Glomerular endothelial cell (primary cell): ENCODE measurements at places on chromosomes 3 and 15.
A peak's percentile ranks its signal among the peaks of the same experiment; 100 is the strongest.

DNA sequence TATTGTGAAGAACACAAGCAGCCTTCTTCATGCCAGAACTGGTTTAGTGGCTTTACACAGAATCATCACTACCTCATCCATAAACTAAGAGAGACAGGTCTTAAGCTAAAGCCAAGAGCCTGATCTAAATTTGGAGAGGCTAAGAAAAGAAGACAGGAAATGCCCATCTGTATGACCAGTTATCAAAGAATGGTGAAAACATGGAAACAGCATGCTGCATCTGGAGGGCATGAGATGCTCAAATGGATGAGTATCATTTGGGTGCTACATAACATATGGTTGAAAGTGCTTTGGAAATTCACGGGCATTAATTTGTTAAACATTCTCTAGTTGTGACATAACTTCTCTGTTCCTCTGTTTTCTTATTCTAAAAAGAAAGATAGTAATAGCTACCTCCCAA, 112.5 kb downstream of the CPNE4 start:
- no peak for DNase-seq

DNA sequence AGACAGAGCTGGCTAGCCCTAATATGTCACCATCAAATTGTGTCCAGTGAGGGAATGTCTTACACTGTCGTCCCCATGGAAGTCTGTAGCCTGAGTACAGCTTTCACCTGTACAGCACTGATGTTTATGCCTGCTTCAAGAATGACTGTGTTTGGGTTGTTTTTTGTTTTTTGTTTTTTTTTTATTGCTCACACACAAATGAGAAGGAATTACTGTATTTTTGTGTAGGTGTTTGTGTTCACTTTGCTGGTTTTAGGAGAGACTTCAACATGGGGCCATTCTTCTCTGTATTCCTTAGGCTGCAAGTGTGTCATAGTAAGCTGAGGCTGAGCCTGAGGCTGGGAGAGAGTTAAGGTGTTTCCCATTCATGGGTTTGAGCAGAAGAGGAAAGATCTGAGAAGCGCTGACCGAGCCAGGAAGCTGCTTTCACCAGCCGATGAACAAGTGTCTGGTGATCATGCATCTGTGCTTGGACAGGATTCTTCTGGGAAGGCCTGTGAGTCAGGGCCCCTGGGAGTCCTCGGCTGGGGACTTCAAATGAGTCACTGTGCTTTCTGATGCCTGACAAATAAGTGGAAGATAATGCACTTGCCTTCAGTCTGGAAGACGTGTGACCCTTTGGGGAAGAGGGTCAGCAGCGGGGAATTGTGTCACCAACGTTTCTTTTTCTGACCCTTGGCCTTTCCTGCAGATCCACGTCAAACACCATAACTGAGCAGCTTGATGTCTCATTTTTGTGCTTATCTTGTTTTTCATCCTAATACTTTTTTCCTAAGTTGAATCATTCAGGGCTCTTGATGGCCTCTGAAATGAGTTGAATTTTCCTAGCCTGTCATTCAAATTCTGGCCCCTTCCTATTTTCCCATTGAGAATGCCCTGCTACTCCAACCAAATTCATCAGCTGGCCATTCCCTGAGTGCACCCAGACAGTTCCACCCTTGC, 36.7 kb upstream of the ZBTB38 start:
- peak; percentile 57 for DNase-seq

DNA sequence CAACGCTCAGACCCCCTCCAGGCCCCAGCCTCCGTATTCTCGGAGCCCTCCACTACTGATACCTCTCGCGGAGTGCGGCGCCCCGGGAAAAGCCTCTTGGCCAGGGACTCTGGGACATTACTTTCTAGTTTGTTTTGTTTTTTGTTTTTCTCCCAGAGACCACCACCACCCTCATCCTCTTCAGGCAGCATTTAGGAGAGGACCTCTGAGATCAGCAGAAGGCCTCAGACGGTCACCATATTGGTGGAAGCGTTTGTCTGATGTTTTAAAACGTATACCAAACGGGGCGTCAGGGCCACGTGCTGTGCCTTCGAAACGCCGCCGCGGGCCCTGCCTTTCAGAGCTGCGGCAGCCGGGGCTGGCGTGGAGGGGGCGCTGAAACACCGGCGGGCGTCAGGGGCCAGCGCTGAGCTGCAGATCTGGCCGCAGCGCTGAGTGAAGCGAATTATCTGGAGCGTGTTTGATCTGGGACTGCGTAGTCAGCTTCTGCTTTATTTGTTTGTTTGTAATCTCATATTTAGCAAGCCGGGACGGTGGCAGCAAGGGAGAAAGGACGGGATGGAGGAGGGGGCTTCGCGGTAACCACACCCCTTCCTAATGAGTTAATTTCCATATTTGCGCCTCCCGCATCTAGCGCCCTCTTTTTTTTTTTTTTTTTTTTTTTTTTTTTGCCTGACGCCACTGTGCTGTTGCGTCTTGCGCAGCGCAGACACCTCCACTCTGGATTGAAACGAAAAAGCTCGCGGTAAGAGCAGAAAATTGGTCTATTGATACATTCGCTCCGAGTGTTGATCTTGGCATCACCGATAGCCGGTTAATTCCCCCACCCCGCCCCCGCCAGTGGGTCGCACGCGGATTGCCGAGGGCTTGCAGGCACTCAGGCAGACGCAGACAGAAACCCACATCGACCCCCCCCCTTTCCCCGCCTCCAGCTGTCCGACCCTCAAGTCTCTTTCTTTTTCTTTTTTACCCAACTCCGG, 14.9 kb downstream of the SOX2 start:
- no peak for DNase-seq

DNA sequence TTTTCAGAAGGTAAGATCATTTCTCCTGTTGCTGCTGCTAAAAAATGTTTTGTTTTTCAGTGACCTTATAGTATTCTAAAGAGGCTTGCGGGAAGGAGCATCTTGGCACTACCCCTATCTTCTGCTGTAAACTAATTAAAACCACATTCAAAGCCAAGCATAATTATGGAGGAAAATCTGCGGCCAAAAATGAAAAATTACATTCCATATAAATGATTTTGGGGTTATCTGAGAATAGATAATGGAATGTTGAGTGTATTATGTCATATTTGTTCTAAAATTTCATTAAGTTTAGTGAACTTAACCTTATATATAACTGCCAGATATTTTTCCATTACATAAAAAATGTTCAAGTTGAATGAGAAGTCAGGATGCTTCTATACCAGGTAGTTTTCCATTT, 170.4 kb upstream of the TMC3 start:
- no peak for DNase-seq

DNA sequence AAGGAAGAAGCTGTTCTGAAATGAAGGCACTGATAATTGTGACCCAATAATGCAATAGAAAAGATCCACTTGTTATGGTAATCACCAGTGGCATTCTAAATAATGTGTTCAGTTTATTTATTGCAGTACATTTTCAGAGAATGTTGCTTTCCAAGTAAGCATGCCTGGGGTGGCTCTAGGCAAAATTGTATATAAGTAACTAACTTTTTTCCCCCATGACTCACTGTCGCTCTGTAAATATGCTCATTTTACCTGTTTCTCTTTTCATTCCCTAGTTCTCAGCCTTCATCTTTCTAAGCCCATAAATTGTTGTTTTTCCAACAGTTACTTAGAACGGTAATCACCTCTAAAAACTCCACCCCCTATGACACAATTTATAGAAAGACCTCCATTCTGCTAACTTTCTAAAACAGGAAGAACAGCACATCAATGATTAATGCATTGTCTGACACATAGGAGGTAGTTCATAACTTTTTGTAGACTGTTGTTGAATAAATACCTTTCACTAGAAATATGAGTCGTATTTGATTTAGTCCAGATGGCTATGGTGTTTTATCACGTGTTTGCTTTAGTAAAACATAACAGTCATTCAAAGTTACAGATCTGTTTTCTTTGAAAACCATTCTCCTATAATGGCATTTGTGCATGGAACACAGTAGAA, 143.1 kb downstream of the LSAMP start:
- no peak for DNase-seq

GRCh38 chr15:101024073-101024695, 105.0 kb downstream of the LRRK1 start:
- no peak for DNase-seq

GRCh38 chr3:126446301-126446700, 29.4 kb downstream of the ZXDC start:
- no peak for DNase-seq

DNA sequence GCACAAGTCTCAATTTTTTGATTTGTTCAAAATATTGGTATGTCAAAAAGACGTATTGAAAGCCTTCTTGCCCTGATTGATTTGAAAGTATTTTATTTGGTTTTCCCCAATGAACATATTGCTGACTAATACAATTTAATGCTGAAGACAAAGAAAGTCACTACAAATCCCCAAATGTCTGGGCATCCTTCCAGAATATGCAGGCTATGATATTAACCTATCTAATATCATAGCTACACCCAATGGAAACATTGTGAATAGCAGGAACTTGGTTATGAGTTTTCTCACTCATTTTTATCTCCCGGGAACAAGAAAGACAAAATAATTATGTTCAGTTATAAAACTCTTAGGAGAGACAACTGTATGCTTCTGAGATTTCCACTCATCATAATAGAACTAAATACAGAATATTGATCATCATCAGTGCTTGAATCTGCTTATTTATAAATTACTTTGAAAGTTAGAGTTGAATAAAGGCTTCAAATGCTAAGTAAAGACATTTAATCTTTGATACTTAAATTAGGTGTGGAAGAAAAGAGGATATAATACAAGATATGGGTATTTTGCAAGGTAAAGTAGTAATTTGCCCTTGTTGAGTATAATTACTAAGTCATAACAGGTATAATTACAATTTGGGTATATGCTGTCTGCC, 483.9 kb downstream of the RBMS3 start:
- peak; percentile 93 for DNase-seq

- DNase-seq: no peak
Measured at GRCh38 chr3:13484851-13485590, 4.9 kb downstream of the HDAC11 start.

GRCh38 chr3:10370429-10370828, 49.5 kb upstream of the SEC13 start:
- no peak for DNase-seq

- DNase-seq: no peak
Measured at GRCh38 chr3:12413721-12414255, 70.5 kb upstream of the TSEN2 start.

DNA sequence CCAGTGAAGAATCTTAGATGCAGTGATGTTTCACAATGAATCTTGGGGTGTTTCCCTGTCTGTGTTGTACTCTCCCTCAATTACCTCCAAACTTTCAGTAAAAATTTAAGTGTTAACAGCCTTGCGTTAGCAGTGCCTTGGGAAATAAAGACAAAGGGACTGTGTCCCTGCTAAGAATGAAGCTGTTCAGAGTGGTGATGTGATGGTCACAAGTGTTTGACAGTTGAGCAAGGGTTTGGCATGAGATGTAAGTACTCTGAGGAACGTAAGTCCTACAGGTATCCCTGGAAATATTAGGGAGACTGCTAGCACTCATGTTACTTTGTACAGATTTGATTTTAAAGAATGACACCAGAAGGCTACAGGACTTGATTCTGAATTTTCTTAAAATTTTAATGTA, 304.3 kb upstream of the DPH6 start:
- no peak for DNase-seq

- no peak for DNase-seq
Measured at GRCh38 chr3:131075632-131076328, 49.1 kb downstream of the NEK11 start.

- DNase-seq: no peak
Measured at GRCh38 chr3:185866555-185866954, 41.7 kb upstream of the IGF2BP2 start.

GRCh38 chr3:103181160-103181559, 746.3 kb downstream of the ZPLD1 start:
- DNase-seq: no peak

GRCh38 chr15:87578776-87579175, 677.8 kb downstream of the NTRK3 start:
- no peak for DNase-seq

DNA sequence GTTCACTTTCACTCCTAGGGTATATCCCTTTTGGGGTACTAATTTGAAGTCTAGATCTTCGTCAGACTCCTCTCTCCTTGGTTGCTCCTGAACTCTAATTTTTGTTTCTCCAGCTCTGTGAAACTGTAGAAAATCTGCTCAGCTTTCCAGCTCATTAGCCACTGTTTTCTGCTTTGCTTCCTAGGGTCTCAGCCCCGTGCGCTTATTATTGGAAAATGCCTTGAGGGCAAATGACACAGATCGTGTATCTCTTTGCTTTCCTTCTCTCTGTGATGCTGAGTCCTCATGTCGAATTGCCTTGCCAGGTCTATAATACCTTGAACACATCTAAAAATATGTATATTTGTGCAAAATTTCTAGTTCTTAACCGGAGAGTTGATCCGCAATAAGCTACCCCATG, 731.1 kb downstream of the EDEM1 start:
- DNase-seq: no peak

DNA sequence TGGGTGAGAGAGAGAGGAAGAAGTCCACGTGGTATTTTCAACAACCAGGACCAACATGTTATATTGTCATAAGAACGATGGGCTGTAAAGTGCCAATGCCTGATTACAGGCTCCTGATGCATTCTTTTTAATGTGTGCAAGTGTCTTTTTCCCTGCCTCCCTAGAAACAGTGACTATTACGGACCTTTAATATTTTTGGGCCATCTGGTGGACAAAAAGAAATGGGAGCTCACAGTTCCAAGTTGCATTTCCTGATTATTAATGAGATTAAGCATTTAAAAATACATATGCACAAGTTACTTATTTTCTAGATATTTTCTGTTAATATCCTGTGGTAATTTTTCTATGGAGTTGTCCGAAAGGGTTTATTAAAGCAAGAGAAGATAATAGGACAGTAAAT, 530.2 kb downstream of the NR2F2 start:
- DNase-seq: no peak

DNA sequence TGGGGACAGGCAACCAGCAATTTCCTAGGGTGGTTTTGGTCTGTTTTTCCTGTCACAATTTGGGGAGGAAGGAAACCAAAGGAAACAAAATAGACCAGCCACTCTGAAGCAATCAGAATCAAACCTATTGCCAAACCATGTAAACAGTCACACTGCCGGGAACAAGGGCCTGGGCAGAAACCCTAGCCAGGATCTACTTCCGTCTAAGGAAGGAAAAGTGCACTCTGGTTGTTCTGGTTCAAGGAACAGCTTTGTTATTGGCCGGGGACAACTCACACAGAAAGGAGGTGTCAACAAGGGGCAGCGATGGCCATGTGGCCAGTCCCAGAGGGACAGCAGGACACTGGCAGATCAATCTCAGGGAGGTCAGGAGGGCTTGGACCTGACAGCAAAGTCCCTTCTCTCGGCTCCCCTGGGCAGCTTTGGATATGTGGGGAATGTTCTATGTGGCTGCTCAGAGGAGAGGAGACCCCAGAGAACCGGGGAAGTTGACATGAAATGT, 17.5 kb upstream of the RAD18 start:
- DNase-seq: no peak

GRCh38 chr3:117743993-117744392, 1034.4 kb downstream of the TUSC7 start:
- no peak for DNase-seq

- no peak for DNase-seq
Measured at GRCh38 chr3:102299125-102299877, 135.5 kb upstream of the ZPLD1 start.

- no peak for DNase-seq
Measured at GRCh38 chr3:189655617-189656016, 24.4 kb downstream of the TP63 start.
